CD8-positive, alpha-beta T cell (primary cell): ENCODE measurements at places on chromosomes 7 and 10. TPM values are rescaled to one million over a fixed set of nuclear protein-coding genes. Genes with fewer than 3 reads are reported as not detected.

PON3 gene
- total RNA-seq, result not detected

RAMP3 gene
- not detected for total RNA-seq

RGS10 gene
- total RNA-seq, result 152 TPM

RASSF4 gene
- 0.30 TPM for total RNA-seq

RAB19 gene
- 1.9 TPM for total RNA-seq

LEP gene
- not detected for total RNA-seq

CLRN3 gene
- total RNA-seq, result not detected

SYCE1 gene
- total RNA-seq, result 0.28 TPM

CRYGN gene
- not detected for total RNA-seq

WDR91 gene
- total RNA-seq, result 43.3 TPM

CXCL12 gene
- total RNA-seq, result not detected

CARD11 gene
- 117 TPM for total RNA-seq

TMEM243 gene
- 124 TPM for total RNA-seq

TACC2 gene
- not detected for total RNA-seq

FAM131B gene
- total RNA-seq, result 0.36 TPM

SPDYE9 gene
- total RNA-seq, result not detected

MAGI2 gene
- total RNA-seq, result not detected

HOXA9 gene
- not detected for total RNA-seq

TNKS2 gene
- 49.4 TPM for total RNA-seq

VWDE gene
- 0.86 TPM for total RNA-seq

DNA2 gene
- 5.3 TPM for total RNA-seq

IFRD1 gene
- total RNA-seq, result 292 TPM

CYP17A1 gene
- total RNA-seq, result not detected

PKD2L1 gene
- total RNA-seq, result 0.14 TPM

TWIST1 gene
- not detected for total RNA-seq

ITPRIP gene
- 212 TPM for total RNA-seq

ITIH5 gene
- not detected for total RNA-seq
